ENCODE measurements at places on chromosomes 7 and 10.

DNA sequence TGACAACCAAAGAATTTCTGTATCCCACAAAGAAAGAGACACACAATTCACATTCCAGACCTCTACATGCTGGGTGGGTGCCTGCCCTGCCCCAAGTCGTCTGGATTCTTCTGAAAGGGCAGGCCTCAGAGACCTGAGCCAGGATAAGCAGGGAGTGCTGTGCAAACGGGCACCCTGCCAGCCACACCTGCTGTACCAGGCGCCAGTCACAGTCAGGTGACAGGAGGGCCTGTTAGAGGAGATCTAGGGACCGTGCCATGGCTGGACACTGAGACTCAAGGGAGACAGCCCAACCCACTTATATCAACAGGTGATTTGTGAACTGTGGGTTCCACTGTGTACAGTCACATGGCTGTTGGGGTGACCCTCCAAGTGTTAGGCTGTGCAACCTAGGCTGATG is 103.1 kb upstream of the AFAP1L2 start:
- DNase-seq = no peak

- no peak for DNase-seq
Measured at GRCh38 chr10:69439813-69440506, 11.3 kb upstream of the TSPAN15 start.

GRCh38 chr10:6062101-6062771 is at the start of gene IL2RA:
IL2RA (minus strand) TSS chr10:6062367; CDS start chr10:6062151, 216 bp downstream.
- DNase-seq = peak; percentile 90

- DNase-seq = no peak
Measured at GRCh38 chr10:120732643-120733313, 118.4 kb upstream of the WDR11 start.

- DNase-seq = no peak
Measured at GRCh38 chr10:69239816-69240434, 19.8 kb downstream of the HKDC1 start.

DNA sequence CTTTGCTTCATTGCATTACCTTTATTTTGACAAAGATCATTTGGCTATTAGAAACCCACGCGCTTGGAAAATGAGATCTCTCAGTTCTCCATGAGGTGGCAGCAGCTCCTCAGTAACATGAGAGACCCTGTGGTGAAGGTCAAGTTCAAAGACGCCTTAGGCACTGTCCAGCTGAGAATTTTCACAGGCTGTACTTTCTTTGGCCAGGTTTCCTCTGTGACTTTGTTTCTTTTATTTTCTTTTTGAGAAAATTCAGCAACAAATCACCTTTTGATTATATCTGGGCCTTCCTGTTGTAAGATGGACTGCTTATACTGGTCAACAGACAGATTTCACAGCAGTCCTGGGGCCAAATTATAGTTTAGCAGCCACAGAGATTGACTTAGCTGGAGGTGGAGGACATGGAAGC is 54.5 kb downstream of the RAB18 start:
- peak; percentile 35 for DNase-seq

DNA sequence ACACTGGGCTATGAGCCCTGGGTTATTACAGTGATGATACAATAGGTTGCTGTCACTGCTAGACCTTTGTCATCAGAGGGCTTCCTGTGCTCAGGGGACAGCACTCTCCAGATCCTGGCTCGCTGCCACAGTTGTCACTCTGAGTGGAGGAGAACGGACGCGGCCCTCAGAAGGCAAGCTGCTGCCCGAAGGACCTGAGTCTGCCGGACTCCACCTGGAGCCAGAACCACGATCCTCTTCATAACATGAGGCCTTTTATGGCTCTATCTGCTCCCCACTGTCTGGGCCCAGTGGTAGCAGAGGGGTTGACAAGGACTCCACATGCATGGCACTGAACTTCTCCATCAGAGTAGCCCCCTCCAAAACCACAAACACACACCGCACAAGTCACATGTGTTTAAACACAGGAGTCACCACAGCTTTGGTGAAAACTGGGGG is 94.7 kb upstream of the EFCAB10 start:
- DNase-seq = peak; percentile 74

Measured in activated T-cell treated with anti-CD3 and anti-CD28 coated beads, Interleukin-2, amount 50 U/mL, for 48 hours (primary cell).